ENCODE measurements at places on chromosomes 7 and 10. TPM values are rescaled to one million over a fixed set of nuclear protein-coding genes. Genes with fewer than 3 reads are reported as not detected.

DNA sequence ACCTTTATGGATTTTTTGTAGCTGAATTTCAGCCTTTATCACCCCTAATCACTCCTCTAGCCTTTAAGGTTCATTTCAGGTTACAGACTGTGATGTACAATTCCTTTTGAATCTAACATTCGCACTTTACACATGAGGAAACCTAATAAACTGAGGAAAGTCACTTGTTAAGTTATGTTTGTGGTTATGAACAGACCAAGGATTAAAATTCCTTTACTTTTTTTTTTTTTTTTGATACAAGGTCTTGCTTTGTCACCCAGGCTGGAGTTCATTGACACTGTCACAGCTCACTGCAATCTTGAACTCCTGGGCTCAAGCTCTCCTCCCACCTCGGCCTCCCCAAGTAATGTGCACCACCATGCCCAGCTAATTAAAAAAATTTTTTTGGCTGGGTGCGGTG lies 3.6 kb downstream of the MCU start:
- DNase-seq, result no peak

- DNase-seq, result no peak
Measured at GRCh38 chr7:149827089-149827981, 10.8 kb upstream of the ZNF862 start.

DNA sequence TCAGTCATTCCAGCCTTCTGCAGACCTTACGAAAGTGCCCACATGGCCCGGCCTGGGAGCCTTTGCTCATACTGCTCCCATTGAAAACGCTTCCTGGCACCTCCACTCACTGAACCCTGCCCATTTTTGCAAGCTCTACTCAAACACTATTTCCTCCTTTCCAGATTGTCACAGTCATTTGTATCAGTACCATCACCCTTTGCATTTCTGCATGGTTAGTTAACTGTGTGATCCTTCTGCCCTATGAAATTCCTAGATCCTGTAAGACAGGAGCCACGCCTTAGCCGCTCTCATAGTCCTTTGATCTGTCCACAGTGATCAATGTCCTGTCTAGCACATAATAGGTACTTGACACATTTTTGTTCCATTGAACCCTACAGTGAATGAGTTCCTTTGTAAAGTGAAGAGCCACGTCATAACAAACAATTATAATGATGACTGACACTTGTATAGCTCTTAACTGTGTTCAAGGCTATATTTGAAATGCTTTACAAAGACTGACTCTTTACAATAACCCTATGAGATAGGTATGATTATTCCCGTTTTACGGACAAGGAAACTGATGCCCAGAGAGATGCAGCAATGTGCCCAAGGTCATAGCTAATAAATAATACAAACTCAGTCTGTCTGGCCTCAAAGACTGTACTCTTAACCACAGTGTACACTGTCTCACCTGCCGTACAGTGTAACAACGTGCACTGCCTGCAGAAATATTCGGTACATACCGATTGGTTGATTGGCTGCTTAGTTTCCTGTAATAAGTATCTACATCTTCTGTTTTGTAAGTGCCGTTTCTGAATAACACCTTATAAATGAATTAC lies 16.6 kb upstream of the ITIH2 start:
- DNase-seq, result no peak

- DNase-seq, result no peak
Measured at GRCh38 chr10:505419-505818, 184.0 kb downstream of the DIP2C start.

DNA sequence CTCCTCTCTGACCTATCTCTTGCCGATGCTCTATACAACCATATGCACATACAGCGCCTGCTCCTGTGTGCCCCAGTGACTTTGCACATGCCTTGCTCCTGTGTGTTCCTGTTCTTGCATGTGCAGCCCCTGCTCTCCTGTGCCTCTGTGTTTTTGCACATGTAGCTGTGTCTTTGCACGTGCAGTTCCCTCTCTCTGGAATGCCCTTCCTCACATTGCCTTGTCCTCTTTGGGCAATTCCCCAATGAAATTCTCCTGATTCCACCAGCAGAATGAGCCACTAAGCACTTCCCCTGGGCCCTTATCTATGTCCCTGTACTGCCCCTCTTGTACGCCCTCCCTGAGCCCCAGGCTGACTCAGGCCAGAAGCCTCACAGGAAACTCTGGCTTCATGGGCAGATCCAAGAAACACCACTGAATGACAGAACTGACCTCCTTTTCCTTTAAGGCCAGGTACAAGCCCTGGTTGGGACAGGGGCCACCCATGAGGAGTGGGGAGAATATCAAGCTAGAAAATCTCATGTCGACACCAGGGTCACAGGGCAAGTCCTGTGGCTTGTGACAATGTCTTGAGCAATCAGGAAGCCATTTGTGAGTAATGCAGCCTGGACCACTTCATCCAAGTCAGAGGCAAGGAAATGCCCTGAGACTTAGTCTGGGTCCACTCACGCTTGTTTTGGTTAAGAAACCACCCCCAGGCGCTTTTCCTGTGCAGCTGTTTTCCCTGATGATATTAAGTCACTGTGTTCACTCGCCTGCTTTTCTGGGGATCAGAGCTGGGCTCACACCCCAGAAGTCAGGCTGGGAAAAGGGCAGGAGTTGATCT lies 1.9 kb upstream of the ARHGAP22 start:
- peak; percentile 95 for DNase-seq

- DNase-seq, result no peak
Measured at GRCh38 chr7:30157204-30157603, 22.4 kb downstream of the MTURN start.

DNA sequence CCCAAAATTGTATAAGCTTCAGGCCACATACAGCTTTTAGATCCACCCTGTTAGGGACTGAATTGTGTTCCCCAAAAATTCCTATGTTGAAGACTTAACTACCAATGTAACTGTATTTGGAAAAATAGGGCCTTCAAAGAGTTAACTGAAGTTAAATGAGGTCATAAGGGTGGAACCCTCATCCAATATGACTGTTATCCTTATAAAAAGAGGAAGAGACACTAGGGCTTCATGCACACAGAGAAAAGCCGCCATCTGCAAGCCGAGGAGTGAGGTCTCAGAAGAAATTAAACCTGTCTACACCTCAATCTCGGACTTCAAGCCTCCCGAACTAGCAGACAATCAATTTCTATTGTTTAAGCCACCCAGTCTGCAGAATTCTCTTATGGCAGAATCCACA lies 317.9 kb upstream of the NFE2L3 start:
- no peak for DNase-seq

GRCh38 chr10:116774728-116775151 lies 32.4 kb upstream of the HSPA12A start:
- no peak for DNase-seq

DNA sequence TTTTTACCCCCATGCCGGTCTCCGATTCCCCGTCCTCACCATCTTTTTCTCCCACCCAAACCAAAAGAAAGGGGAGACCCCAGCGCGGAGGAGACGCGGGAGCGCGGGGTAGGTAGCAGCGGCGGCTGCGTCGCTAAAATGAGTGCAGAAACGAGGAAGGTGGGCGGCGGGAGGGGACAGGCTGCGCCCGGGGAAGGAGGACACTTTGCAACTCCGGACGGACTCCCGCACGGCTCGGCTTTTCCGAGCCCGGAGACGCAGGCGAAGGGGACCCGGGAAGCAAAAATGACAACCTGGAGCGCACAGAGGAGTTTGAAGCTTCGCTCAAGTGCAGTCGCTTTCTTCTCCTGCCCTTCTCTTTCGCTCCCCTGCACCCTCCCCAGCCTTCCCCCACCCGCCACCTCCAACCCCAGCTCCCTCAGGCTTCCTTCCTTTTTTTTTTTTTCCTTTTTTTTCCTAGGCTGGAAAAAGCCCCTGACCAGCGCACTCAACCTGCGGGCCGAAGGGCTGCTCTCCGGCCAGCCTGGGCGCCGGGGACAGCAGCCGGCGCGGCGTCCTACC lies 453 bp downstream of the SFMBT2 start:
- no peak for DNase-seq

DNA sequence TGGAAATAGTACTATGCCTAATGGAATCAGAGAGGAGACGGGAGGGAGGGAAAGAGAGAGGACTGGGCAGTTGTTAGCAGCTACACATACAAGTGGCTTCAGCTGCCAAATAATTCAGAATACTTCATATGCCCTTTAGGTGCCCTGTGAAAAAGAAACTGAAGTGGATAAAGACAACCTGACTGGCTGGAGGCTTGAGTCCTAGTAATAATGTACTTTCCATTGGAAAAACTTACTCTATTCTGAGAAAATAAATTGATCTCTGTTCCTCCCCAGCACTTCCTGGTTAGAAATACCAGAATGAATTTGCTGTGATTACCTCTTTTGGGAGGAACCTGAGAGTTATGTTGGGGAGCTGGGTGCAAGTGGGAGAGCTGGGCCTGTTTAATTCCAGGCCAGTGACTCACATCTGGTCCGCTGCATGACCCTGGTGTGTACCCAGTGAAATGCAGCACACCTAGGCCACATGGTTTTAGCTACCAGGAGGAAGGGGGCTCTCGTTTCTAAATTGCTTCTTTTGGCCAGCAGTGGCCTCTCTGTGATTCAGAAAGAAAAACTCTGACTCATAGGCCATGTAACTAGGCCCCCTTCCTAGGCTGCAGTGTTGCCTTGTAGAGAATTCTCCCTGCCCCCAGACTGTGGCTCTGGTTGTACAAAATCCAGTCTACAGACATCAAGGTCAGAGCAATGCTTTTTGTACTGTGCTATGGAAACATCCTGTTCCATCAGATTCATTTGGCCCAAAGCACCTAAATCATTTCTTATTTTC lies 6.5 kb downstream of the AGFG2 start:
- peak; percentile 94 for DNase-seq

DNA sequence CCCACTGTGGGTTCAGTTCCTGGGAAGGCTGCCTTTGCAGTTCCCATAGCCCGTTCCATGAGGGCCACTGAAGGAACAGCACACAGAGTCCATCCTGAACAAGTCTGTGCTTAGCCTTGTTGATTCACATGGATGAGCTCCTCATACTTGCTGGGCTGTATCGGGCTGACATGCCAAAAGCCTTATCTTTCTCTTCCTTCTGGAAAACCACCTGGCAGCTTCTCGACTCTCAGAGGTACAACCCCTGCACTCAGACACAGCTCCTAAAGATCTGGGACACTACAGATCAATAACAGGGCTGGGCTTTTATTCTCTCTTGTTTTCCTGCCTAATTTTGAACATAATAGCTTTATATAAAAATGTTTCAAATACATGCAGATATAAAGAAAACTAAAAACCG lies 667.2 kb downstream of the SDK1 start:
- no peak for DNase-seq

DNA sequence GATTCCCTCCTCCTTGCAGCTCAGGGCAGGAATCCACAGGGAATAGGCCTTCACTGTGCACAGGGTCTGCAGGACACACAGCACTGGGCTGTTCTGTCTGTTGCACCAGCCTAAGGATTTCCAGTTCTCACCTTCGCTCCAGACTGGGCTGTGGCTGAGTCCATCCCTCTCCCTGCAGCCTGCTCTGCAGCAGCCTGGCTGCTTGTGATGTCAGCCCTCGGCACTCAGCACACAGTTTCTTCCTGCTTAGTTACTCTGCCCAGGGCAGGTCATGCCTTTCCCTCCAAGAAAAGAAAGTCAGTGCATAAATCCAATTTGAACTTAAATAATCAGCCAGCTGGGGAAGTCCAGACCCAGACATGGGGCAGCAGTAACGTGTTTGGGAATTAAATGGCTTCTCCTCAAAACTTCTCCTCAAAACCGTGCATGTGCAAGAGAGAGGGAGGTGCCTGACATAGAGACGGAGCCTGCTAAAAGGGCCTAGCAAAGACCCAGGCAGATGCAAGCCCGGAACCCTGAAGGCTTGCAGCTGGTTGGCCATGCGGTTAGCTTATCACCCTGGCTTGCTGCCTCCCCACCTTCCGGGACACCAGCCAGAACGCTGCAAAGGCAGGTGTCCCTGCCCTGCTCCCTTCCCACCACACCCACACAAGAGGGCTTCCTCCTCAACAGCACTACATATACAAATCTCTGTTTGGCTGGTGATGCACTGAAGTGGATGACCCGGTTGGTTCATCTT lies 10.9 kb upstream of the GDF2 start:
- DNase-seq, result peak; percentile 45

GRCh38 chr10:2921956-2922680 lies 145.2 kb upstream of the PFKP start:
- DNase-seq, result peak; percentile 75

DNA sequence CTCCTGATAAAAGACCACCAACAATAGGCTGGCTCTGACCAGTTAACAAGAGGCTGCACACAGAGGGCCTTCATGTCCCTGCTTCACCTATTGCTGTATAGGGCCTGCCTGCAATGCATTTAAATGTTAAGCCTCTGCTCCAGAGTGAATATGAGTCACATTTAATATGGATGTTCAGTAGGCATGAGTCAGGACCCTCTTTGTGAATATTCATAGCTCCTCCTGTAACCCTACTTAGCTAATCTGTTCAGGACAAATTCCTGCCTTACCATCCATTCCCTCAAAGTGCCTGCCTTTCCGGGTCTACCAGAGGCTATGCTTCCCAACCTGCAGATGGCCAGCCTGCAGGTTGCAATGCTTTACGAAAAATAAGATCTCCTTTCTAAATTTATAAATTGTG lies 32.5 kb downstream of the ARHGAP22 start:
- DNase-seq, result peak; percentile 56

- no peak for DNase-seq
Measured at GRCh38 chr10:70595566-70596016, 7.0 kb downstream of the PRF1 start.

- DNase-seq, result no peak
Measured at GRCh38 chr10:58457761-58458616, 54.7 kb upstream of the BICC1 start.

DNA sequence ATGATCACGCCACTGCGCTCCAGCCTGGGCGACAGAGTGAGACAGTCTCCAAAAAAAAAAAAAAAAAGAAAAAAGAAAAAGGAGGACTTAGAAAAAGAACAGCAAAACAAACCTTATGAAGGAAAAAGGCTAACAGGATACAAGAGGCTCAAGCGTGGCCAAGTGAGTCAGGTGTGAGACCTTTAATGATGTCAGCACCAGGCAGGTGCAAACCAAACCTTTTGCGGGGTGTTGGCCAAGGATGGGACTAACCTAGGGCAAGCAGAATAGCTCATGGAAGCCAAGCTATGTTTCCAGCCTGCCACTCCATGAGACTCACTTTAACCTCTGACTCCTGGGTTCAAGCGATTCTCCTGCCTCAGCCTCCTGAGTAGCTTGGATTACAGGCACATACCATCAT lies 11.3 kb upstream of the GNA12 start:
- no peak for DNase-seq

GRCh38 chr7:8440670-8441069 lies 7.3 kb downstream of the NXPH1 start:
- DNase-seq, result no peak

ABCB4 gene
- total RNA-seq, result not detected

CHAT gene
- not detected for total RNA-seq

INHBA gene
- total RNA-seq, result 0.34 TPM

SEPHS1 gene
- total RNA-seq, result 58.6 TPM

LIPN gene
- not detected for total RNA-seq

C10orf67 gene
- not detected for total RNA-seq

ADAM8 gene
- 0.31 TPM for total RNA-seq

OIT3 gene
- not detected for total RNA-seq
